ENCODE measurements at places on chromosomes 5 and 9. TPM values are rescaled to one million over a fixed set of nuclear protein-coding genes. Genes with fewer than 3 reads are reported as not detected.

Gene PGM5
- 78.2 TPM for total RNA-seq

DNA sequence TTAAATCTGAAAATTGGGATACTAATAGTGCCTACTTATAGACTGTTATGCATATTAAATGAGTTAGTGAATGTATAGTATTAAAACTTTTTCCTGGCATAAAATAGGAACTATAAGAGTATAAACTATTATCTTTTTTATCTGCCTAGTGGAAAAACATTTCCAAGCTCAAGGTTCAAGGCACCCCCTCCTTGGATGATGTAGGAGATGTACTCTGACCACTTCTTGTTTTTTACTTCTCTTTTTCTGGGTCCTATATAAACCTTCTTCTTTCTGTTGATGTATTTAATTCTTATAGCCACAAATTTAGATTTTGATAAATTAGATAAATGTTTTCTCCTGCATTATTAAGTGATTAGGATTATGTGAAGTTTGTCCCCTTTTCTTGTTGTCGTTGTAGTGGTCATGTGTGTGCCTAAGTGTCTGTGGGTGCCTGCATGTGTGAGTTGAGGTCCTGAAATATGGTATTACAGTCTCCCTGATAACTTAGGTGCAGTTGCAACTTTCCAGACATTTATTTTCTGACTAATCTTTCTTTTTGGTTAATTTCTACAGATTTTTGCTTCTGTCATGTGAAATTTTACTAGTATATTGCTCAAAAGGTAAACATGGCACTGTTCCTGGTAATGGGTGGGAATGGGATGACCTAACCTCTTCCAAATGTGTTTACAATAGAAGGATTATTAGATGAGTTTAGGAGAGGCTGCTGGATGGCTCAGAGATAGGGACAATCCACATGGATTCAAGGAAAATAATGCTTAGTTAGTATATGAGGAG lies 160.8 kb upstream of the CDKN2B start:
- no peak for DNase-seq

DNA sequence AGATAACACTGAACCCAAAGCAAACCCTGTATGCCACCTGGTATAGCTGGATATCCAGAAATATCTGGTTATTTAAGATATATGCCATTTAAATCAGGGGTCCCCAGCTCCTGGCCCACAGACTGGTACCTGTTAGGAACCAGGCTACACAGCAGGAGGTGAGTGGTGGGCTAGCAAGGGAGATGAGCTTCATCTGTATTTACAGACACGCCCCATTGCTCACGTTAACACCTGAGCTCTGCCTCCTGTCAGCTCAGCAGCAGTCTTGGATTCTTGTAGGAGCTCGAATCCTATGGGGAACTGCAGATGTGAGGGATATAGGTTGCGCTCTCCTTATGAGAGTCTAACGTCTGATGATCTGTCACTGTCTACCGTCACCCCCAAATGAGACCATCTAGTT lies 646.6 kb downstream of the TLE4 start:
- no peak for DNase-seq

Gene C7
- 132 TPM for total RNA-seq

Data from transverse colon (tissue), 4 donors.